ENCODE measurements at places on chromosomes 12 and 14.

GRCh38 chr12:63777340-63777739, 2.4 kb upstream of the RXYLT1 start:
- no peak for DNase-seq

DNA sequence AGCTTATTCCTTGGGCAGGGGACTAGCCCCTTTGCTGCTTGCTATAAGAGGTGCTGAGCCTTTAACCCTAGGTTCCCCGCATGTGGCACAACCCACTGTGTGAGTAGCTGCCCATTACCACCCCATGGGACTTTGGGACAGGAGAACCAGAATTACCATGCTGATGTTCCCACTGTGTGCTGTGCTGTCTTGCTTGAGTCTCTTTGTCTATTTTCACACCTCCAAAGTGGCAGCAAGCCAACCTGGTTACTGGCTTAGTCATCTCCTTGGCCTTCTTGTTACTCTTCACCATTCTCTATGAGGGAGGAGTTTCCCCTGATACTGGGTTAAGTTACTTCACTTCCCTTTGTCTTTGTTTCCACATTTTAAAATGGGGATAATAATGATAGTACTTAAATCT, 73.4 kb upstream of the ETV6 start:
- no peak for DNase-seq

DNA sequence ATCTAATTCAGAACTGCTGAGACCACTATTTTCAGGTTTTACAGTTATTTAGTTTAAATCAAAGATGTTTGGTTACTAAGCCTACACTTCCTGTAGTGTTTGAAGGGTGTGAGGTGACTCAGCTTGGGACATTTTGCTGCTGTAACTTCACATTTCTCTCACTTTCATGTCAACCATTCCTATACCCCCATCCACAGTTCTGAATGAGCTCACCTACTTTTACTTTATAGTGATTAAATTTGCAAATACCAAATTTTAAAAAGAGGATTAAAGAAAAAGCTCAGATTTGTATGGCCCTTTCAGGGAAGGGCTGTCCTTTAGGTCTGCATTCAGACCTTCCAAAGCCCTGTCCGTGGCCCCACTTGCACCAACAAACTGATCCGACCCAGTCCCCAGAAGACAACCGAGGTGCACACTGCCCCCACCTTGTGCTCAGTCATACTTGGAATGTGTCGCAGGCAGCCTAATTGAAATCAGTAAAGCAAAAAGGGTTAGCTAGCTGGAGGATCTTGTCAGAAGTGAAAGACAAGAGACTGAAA, 174.4 kb downstream of the MON2 start:
- no peak for DNase-seq

DNA sequence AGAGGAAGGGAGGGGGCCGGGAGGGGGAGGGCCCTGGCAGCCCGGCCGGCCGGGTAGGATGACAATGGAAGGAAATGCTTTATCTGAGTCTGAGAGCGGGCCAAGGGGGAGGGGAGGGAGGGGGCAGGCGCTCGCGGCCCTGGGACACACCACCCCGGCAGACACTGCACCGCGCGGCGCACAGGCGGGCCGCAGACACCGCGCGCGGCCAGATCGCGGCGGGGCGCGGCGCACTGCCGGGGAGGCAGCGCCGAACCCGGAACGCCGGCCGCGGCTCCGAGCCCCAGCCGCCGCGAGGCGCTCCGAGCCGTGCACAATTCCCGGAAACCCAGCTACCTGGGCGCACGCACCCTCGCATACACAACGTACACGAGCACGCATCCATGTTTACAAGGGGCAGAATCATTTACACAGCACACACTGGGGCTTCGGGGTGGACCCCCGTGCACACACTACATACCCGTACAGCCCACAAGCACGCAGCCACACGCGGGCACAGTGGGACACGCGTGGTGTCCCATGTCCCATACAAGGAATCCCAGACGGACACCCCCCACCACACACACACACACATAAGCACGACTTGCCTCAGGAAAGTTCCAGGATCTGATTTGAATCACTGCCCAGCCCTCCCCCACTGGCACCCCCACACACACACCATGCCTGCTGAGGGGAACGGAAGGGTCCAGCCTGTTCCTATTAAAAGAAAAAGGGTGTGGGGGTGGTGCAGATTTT, at the start of gene HDAC7:
Gene HDAC7, minus strand, starts transcription at position 8 of the 735 bp plus-strand sequence. CDS start 118 bp downstream, outside the sequence.
- no peak for DNase-seq

- DNase-seq, result no peak
Measured at GRCh38 chr14:69481815-69482568, 2.5 kb upstream of the PLEKHD1 start.

DNA sequence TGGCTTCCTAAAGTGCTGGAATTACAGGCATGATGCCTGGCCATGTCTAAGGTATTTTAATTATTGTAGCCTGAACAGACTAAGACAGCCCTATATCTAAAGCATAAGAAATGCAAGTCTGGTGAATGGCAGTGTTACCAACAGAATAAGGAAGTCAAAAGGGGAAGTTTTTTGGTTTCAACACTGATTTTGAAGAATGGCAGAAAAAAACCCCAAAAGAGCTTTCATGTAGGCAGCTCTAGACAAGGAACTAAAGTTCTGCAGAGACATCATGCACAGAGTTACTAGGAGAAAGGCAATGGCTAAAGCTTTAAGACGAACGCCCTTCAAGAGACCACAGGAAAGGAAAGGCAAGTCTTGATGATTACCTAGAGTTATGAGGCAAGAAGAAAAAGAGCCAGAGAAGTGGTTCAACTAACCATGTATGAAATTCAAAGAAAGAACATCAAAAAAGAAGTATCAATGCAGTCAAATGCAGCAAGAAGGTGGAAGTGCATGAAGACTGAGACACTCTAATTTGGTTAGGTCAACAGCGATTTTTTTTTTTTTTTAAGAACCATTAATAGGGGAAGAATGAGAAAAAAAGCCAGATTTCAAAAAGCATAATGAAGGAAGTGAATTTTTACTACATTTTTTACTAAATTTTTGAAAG, 50.8 kb downstream of the RPS6KA5 start:
- no peak for DNase-seq

- no peak for DNase-seq
Measured at GRCh38 chr12:51749206-51749985, 99.1 kb downstream of the FIGNL2 start.

- DNase-seq, result no peak
Measured at GRCh38 chr12:21699851-21700250, 42.2 kb upstream of the LDHB start.

GRCh38 chr12:109092497-109093021, 713 bp downstream of the ALKBH2 start:
- no peak for DNase-seq

- no peak for DNase-seq
Measured at GRCh38 chr12:50606675-50607375, 102.0 kb downstream of the DIP2B start.

- no peak for DNase-seq
Measured at GRCh38 chr12:38934686-38935085, 29.3 kb upstream of the CPNE8 start.

GRCh38 chr12:19140381-19141236, 11.1 kb downstream of the PLEKHA5 start:
- no peak for DNase-seq

DNA sequence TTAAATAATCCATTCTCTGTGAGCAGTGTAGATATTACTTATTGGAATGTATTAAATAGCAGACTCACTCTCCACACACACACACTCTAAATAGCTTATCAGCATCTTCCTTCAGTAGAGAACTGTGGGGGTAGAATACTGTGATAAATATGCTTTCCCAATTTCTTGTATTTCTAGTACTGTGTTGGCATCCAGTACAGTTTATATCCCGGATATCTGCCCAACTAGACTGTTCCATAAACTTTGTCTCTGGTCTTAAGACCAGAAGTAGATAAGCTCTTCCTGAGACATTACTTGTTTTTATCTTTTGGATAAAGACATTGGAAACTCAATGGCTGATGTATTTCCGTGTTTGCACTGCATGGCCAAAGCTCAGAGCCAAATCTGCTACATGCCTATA, 136.2 kb upstream of the PDZRN4 start:
- DNase-seq, result no peak

GRCh38 chr12:31033681-31034080, 40.0 kb upstream of the DDX11 start:
- DNase-seq, result no peak

- peak; percentile 66 for DNase-seq
Measured at GRCh38 chr12:28051516-28052354, 79.2 kb upstream of the PTHLH start.

- DNase-seq, result no peak
Measured at GRCh38 chr12:118299791-118300460, 72.8 kb downstream of the TAOK3 start.

GRCh38 chr12:4506870-4507269, 31.8 kb upstream of the RAD51AP1 start:
- no peak for DNase-seq

GRCh38 chr12:80313209-80313608, 130.8 kb upstream of the PTPRQ start:
- no peak for DNase-seq

DNA sequence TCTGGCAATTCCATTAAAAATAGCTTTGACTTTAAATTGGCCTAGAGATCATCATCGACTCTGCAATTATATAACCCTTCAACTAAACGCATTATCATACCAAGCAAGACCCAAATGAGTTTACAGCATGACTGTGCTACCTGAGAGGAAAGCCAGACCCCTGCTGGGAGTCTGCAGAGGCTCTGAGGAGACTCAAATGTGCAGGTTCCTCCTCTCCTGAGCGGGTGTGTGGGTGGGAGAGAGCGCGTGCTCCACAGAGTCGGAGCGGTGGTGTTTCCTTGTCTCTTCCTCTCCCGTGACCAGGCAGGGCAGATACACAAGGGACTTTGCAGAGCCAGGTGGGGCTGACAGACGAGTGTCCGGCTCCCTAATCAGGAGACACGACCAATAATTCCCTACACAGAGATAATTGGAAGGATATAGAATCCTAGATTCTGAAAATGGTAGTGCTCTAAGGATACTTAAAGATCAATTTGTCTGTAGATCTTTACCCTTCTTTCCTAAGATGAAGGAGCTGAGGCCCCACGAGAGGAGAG, 74.1 kb downstream of the SLC8A3 start:
- no peak for DNase-seq

- DNase-seq, result no peak
Measured at GRCh38 chr12:105393587-105393986, 63.1 kb downstream of the C12orf75 start.

GRCh38 chr14:52850451-52850909, 59.1 kb upstream of the GNPNAT1 start:
- no peak for DNase-seq

DNA sequence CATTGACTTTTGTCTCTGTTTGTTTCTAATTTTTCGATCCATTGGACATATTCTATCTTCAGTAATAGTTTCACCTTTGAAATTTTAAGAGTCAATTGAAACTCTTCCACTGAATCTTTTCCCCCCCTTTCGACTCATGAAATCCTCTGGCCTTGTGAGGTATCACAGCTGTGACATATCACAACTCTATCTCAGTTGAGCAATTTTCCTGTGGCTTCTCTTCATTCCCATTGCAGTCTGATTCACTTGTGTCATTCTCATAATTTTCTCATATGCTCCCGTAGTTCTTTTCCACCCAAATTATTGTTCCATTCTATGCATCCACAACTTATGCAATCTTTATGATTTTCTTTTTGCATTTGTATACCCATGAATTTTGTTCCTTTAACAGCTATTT, 261.6 kb downstream of the DACT1 start:
- no peak for DNase-seq

GRCh38 chr14:89249972-89250654, 166.9 kb downstream of the FOXN3 start:
- DNase-seq, result no peak

DNA sequence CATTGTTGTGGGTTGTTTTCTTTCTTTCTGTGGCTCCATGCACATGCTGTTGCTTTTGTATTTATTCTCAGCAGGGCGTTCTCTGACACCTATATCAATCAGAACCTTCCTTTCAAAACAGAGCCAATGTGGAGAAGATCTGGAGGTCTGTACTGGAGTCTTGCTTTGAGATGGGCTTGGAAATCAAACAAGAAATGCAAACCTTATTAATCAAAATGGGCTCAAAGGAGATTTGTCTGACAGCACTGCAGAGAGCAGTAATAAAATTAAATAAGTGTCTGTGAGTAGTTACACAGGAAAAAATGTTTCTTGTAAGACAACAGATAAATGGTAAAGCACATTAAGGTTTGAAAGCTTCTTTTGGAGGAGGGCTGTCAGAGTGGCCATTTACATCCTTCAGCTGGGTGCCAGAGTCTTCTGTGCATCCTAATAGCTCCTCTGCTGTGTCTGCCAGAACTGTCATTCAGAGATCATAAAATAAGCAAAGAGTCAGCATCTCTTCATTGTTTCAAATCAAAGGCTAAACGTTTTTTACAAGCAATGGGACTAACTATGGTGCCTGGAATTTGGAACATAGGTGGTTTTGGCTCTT, 414.3 kb downstream of the NAV3 start:
- no peak for DNase-seq

GRCh38 chr12:75658901-75659823, 147.8 kb upstream of the KRR1 start:
- DNase-seq, result no peak

GRCh38 chr14:47392326-47392725, 283.1 kb downstream of the MDGA2 start:
- DNase-seq, result no peak

DNA sequence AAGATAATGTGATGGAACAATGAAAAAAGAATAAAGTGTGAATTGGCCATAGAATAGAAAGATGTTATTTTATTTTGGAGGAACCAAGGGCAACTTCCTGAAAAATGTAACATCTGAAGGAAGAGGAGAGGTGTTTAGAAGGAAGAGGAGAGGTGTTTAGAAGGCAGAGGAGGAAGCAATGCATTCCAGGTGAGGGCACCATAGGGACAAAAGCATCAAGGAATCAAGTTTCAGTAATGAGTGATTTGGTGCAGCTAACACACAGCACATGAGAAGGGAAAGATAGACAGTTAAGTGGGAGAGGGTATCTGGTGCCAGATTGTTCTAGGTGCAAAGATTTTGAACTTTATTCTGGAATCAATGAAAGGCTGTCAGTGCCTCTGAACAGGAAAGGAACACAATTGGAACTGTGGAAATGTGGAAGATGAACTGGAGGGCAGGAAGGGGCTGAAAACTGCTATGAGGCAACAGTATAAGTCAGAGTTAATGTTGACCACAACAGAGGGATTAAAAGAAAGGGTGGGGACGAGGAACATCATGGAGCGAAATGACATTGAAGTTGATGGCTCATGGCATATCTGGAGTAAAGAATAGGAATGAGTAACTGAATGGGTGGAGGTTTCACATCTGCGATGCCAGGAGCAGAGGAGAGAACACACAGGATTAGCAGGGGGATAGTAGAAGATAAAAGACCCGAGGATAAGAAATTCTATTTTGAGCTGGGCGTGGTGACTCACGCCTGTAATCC, 326.6 kb downstream of the LRIG3 start:
- DNase-seq, result no peak

DNA sequence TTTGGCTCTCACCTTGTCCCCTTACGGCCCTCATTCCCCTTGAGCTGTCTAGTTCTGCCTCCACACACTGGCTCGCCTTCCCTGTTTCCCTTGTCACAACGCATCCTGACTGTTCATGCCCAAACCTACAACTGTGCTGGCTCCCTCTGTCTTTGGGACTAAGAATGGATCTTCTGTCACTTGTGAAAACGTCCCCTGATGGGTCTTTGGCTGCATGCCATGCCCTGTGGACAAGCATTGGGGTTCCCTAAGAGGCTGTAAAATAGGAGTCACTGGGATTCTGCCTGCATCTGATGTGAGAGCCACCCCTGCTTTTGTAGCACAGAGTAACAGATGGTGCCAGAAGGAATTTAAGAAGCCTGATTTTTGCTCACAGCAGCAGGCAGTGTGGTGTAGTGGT, 285.3 kb upstream of the CRY1 start:
- DNase-seq, result no peak

GRCh38 chr14:99116741-99117295, 155.2 kb downstream of the BCL11B start:
- no peak for DNase-seq
